ENCODE measurements at places on chromosomes 6 and 20.

DNA sequence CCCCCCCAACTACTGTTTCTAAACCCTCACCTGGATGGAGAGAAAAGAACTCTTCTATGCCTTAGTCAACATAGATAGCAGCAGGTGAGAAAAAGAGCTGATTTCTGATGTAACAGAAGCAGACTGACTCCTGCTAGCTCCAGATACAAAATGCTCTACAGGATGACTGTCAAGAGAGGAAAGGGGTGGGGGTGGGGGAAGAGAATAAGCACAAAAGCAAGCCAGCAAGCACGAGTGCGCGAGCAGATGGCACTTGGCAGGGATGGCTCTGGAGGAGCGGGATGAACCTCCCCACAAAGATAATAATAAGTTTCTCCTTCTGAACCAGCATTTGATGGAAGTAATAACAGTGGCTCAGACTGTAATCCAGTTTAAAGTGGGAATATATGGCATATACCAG lies 45.6 kb upstream of the SPDEF start:
- DNase-seq: no peak

- no peak for DNase-seq
Measured at GRCh38 chr6:152401978-152402377, 235.2 kb downstream of the SYNE1 start.

DNA sequence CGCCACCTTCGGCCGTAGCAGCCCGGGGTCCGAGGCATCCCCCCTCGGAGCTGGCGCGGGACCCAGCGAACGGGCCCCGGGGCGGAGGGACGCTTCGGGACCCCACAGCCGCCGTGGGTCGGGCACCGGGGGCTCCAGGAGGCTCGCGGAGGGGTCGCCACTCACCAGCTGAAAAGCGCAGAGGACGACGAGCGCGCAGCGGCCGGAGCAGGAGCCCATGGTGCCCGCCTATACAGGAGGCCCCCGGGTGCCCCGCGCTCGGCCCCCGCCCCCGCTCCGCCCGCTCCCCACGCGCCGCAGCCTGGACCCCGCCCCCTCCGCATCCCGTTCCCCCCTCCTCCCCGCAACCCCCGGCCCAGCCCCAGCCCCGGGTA lies at the start of gene NKAIN4:
NKAIN4 (minus strand) TSS at position 232 of the 374 bp plus-strand sequence; CDS start at position 219, 13 bp downstream.
- no peak for DNase-seq

- no peak for DNase-seq
Measured at GRCh38 chr6:111600154-111600553, 5.5 kb downstream of the TRAF3IP2 start.

DNA sequence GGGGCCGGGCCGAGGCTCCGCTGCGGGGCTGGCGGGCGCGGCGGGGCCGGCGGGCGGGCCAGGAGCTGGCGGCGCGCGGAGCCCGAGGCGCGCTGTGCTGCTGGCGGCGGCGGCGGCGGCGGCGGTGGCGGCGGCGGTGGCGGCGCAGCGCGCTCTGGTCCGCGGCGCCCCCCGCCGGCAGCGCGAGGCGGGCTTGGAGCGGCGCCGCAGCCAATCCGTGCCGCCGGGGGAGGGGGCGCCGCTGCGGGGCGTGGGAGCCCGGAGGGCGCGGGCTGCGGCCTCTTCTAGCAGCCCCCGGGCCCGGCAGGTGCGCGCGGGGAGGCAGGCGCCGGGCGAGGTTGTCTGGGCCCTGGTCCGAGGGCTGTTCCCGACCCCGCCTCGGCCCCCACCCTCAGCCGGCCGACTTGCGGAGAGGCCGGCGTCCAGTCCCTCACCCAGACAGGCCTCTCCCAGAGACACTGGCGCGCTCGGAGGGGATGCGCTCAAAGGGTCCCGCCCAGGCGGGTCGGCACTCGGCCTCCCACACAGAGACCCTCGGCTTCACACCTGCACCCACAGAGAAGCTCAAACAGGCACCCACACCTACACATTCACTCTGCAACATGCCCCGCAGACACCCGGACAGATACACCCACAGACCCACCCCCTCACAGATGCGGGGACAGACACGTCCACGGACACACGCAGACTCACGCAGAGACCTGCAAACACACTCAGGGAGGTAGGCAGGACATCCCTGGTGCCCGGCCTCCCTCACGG lies at the start of gene RIMS4:
RIMS4 (minus strand) TSS at position 156 of the 759 bp plus-strand sequence. CDS start 275 bp downstream, outside the sequence.
- DNase-seq: no peak

- DNase-seq: no peak
Measured at GRCh38 chr6:79628466-79629288, 2.5 kb upstream of the SH3BGRL2 start.

DNA sequence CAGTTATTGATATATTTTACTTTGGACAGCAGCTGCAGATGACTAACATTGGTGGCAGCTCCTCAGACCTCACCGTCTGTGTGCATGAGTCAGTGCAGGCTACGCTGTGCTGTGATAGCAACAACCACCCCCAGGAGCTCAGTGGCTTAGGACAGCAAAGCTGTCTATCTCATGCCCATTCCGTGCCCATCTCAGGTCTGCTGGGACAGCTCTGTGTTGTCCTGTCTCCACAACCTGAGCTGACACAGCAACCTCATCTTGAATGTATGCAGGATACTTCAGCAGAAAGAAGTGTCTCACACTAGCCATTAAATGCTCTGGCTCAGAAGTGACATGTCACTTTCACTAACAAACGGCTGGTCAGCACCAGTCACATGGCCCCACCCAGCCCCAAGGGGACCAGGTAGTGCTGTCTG lies 47.7 kb downstream of the BANF2 start:
- peak; percentile 66 for DNase-seq

DNA sequence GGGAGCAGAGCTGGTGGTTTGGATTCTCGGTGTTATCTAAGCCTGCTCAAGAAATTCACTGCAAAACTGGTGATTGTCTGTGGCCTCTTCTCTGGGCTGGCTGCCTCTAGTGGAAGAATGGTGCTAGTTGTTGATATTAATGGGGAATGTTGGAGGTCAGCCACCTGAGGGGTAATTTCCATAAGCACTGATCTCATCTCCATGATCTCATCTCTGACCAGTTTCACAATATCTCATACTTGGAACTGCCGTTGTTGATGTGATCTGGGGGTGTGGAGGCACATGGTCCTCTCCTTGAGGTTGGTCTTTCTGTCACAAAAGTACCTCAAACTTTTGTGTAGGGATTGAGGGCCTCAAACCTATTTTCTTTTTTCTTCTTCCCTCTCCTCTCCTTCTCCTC lies 102.6 kb downstream of the CD109 start:
- DNase-seq: peak; percentile 86

DNA sequence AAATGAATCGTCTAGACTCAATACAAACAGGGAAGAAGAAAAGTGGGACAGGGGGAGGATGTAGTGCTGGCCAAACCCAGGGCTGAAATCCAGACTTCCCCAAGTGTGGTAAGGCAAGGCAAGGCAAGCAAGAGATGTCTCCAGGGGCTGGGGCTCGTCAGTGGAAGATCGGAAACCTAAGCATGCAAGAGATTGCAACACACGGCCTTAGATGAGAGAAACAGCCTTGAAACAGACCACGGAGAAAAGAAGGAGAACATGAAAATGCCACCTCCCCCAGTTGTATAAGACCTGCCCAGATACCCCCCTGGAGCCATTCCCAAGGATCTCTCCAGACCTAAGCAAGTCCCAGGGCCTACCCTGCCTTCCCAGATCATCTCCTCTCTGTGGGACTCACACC lies 20.0 kb downstream of the VEGFA start:
- DNase-seq: no peak

DNA sequence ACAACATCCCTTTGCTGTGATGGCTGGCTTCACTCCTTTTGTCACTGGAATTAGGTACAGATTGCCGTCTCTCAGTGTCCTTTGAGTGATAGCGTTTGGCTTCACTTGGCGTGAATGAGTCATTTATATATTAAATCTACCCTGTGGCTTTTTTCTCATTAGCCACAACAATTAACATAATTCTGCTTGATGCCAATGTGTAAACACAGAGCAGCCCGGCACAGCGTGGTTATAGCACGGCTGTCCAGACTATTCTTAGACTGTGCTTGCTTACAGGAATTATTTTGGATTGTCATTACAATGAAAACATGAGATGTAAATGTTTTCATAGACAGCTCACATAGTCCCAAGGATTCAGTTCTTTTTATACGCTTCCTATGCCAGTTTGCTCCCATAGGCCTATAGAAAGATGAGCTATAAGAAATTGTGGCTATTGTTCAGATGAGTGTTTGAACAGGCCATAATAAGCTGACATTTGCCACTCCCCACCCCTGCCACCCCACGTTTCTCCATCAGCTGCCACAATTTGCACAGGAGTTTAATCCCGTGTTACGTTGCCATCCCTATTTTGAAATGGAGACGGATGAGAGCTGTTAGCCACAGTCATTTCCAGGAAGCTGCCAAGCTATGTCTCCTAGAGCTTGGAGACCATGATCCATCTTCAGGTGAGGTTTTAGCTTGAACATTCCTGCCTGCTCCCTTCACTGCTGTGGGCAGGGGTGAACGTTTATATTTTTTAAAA lies 65.9 kb downstream of the PPP1R14C start:
- DNase-seq: no peak

DNA sequence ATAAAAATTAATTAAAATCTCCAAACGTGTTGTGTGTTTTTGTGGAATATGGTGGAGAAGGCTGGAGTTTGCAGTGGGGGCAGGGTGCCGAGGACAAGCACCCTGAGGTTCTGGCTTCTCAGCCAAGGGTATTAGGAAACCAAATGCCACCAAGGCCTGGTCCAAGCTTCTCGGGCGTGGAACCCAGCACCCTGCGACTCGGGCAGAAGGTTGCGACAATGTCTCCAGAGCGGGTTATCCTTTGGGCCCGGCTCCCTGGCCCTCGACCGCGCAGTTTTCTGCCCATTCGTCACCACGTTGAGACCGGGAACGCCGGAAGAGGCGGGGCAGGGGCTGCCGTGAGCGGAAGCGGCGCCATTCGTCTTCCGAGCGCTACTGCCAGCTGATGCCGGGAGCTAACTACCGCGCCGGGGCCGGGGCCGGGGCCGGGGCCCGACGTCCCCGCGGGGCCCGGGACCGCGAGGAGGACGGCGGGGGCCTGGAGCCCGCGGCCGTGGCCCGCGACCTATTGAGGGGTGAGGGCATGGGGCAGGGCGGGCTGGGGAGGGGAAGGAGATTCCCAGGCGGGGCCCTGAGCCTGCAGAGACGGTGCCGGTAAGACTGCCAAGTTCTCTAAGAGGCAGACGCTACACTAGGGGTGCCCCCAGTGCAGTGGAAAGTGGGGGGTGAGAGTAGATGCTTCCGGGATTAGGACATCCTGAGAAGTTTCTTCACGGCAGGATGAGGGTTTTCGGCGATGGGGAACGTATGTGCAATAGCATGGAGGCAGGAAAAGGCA lies at the start of gene RRP36:
RRP36 (plus strand) TSS at position 354 of the 778 bp plus-strand sequence; CDS start at position 386, 32 bp downstream.
- DNase-seq: peak; percentile 29

DNA sequence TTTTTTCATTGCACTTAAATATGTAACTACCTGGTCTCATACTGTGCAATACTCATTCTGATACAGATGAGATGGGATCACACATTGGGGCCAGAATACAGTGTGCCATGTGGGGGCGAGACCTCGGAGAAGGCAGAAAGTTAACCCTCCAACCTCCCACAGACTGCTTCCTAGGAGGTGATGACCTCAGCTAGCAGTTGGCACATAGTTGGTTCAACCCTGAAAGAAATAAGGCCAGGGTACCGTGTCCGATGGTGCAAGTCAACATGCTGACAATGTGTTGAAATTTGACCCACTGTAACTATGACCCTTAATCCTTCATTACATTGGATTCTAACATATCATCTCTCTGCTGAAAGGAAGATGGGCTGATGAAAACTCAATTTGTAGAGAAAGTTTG lies 61.9 kb downstream of the GJA10 start:
- DNase-seq: no peak

DNA sequence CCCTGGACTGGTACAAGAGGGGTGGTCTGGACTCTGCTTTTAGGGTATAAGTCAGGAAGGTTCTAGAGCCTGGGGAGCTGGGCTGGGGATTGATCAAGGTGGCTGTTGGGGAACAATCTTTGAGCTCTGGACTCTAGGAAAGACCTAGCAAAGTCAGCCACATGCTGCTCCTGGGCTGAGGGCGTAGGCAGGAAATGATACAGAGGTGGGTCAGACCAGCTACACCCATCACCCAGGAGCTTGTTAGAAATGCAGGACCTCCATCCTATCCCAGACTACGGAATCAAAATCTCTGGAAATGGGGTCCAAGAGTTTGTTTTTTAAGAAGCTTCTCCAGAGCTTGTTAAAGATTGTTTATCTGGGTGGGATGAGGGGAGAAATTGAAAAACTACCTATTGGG lies 9.4 kb downstream of the ADTRP start:
- DNase-seq: no peak

DNA sequence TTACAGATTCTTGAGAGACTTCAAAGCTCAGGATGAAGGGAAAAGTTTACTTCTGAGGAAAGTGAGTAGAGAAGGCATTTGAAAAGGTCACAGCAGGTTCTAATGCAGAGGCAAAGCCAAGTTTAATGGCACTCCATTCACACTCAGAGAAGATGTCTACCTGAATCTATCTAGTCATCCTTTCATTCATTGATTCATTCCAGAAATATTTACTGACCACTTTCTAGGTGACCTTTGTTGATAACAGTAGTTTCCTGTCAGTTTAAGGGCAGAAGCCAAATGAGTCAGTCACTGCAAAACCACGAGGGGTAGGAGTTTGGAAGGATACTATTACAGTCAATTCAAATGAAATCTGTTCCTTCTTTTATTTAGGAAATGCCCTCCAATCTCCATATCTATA lies 30.8 kb downstream of the FBXO5 start:
- DNase-seq: peak; percentile 21

GRCh38 chr6:134599079-134599478 lies 281.2 kb upstream of the SGK1 start:
- no peak for DNase-seq

DNA sequence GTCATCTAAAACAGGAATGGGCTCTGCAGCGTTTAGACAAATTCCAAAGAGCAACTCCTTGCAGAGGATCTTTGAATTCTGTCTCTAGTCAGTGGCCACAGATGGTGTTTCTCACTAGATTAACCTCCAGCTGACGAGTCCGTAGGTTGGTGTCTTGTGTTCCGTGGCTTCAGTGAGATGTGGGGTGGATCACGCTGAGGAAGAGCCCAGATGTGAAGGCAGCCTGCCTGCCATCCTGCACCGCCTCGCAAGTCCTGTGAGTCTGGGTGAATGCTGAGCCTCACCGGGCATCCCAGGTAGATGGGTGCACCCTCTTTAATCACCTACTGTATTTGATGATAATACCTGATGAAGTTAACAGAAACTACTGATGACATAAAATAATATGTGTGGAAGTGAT lies 70.4 kb downstream of the THBS2 start:
- DNase-seq: no peak

DNA sequence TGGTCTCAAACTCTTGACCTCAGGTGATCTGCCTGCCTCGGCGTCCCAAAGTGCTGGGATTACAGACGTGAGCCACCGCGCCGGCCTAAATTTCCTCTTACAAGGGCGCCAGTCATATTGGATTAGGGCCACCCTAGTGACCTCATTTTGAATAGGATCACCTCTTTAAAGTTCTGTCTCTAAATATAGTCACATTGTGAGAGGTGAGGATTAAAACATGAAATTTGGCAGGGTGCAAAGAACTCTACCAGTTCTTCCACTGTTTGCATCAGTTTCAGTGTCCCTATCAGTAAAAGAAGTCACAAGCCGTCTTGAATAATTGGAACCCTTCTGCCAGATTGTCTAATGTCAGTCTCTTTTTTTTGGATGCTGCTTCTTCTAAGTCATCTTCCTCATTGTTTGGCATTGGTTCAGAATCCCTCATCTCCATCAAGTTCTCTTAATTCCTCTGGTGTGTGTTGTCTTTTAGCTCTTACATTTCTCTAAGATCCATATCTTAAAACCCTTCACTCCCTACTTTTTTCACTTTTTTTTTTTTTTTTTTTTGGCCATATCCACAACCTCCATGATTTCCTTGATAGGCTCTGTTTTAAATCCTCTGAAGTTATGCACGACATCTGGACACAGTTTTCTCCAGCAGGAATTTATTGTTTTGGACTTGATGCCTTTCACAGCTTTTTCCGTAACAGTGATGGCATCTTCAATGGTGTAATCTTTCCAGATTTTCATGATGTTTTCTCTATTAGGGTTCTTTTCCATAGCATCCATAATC lies 56.8 kb downstream of the NCOA3 start:
- no peak for DNase-seq
